T-helper 17 cell (primary cell): ENCODE measurements at places on chromosomes 7 and 10.

- no peak for DNase-seq
- H3K4me3 ChIP-seq, result no peak overlapping the region
- H3K4me1 ChIP-seq, result peaks cover 9% of the 10 kb centered on the region
- no peaks in the 10 kb centered on the region for H3K36me3 ChIP-seq
- H3K27me3 ChIP-seq, result no peaks in the 10 kb centered on the region
- no peak overlapping the region for H3K27ac ChIP-seq
Observed at GRCh38 chr10:119246862-119247549, 39.6 kb downstream of the GRK5 start.

- no peak for DNase-seq
- peaks cover 2% of the 10 kb centered on the region for H3K36me3 ChIP-seq
- no peak overlapping the region for H3K27ac ChIP-seq
- no peaks in the 10 kb centered on the region for H3K4me1 ChIP-seq
Observed at GRCh38 chr7:138584696-138585095, 116.5 kb downstream of the SVOPL start.

DNA sequence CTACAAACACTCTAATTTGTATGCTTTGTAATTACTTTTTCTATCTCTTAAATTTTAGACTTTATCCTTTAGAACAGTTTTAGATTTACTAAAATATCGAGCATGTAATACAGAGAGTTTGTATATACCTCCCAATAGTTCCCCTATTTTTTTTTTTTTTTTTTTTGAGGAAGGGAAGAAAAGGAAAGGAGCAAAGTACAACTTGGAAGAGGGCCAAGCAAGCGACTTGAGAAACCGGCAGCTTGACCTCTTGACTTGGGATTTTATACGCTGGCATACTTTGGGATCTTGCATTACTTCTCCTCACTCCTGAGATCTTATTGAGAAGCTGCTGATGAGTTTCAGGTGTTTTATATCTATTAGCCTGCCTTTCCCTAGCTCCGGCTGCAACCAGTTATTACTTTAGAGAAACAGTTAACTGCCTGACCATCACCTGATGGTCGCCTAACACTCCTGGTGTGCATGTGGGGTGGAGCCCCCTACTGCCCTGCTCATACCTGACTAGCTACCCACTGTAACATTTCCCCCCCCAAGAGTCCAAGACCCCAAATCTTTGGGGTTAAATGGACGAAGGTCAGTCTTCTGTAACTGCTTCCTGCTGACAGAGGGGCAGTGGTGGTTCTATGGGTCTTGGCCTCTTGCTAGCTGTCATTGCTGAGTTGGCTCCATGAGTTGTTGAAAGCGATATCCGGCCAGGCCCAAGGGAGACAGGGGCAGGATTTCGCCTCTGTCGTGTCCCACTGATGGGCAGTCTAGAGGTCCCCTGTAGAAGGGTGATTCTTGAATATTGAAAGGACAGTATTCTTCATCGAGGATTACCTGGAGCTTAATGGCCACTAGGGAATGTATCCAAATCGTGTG is 28.5 kb downstream of the MKLN1 start:
- H3K4me3 ChIP-seq, result no peak overlapping the region
- peaks cover 61% of the 10 kb centered on the region for H3K4me1 ChIP-seq
- no peaks in the 10 kb centered on the region for H3K36me3 ChIP-seq
- H3K27ac ChIP-seq, result no peak overlapping the region

DNA sequence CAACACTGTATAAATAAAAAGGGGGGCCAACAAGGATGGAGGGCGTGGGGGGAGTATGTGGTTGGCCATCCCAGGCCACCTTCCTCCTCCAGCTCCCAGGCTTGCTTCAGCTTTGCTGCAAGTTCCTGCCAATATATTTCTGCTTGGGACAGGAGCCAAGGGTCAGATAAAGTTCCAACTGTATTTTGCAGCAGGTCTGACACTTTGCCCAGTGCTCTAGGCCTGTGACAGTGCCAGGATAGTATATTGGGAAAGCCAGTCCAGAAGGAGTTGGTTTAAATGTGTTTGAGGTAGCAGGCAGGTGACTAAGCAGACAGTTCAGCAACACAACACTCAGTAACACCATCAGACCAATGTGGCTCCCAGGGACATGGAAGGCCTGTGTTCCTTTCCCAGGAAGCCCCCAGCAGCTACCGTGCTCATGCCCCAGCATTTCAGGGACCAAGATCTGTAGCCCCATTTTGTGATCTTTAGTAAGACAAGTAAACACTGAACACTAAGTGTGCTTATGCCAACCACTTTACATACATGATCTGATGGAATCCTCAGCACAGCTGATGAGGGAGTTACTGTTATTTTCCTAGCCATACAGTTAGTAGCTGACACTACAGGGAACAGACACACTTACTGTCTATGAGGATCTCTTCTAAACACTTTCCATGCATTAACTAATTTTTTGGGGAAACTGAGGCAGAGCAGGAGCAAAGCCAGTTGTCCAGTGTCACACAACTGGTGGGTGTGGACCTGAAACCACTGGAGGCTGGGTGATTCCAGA is 38.9 kb downstream of the DNAJB12 start:
- no peaks in the 10 kb centered on the region for H3K36me3 ChIP-seq
- H3K4me3 ChIP-seq, result peak overlapping the region; percentile 72
- peak overlapping the region; percentile 88 for H3K27ac ChIP-seq
- no peaks in the 10 kb centered on the region for H3K27me3 ChIP-seq
- H3K4me1 ChIP-seq, result peaks cover 43% of the 10 kb centered on the region
- DNase-seq, result no peak

DNA sequence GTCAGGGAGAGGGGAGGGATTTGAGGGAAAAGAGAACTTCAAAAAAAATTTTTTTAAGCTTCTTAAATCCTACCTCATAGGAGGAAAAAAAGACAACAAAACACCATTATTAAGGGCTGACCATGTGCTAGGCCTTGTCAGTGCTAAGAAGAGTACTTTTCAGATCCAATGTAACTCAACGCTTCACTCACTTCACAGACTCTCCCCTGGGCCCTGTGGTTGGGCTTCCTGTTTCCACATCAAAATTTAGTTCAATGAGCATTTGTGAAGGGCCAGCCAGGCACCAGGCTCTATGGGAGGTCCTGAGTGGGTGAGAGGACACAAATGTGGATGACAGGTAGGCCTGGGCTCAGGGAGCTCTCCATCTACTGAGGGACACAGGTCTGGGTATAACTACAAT is 249.8 kb downstream of the PTEN start:
- H3K27me3 ChIP-seq, result no peaks in the 10 kb centered on the region
- DNase-seq, result no peak
- H3K4me1 ChIP-seq, result peaks cover 9% of the 10 kb centered on the region
- H3K27ac ChIP-seq, result no peak overlapping the region
- no peak overlapping the region for H3K4me3 ChIP-seq

- no peak overlapping the region for H3K27ac ChIP-seq
- peaks cover 2% of the 10 kb centered on the region for H3K36me3 ChIP-seq
- no peak for DNase-seq
- no peaks in the 10 kb centered on the region for H3K27me3 ChIP-seq
Observed at GRCh38 chr7:105782391-105783042, 93.9 kb downstream of the ATXN7L1 start.

GRCh38 chr7:155789001-155789725 is 23.1 kb downstream of the SHH start:
- H3K36me3 ChIP-seq, result no peaks in the 10 kb centered on the region
- no peak overlapping the region for H3K4me3 ChIP-seq
- H3K27me3 ChIP-seq, result no peaks in the 10 kb centered on the region
- no peak for DNase-seq

GRCh38 chr10:127576740-127577161 is 27.6 kb downstream of the NPS start:
- H3K4me1 ChIP-seq, result no peaks in the 10 kb centered on the region
- H3K27me3 ChIP-seq, result no peaks in the 10 kb centered on the region
- H3K36me3 ChIP-seq, result no peaks in the 10 kb centered on the region
- no peak for DNase-seq
- no peak overlapping the region for H3K27ac ChIP-seq

DNA sequence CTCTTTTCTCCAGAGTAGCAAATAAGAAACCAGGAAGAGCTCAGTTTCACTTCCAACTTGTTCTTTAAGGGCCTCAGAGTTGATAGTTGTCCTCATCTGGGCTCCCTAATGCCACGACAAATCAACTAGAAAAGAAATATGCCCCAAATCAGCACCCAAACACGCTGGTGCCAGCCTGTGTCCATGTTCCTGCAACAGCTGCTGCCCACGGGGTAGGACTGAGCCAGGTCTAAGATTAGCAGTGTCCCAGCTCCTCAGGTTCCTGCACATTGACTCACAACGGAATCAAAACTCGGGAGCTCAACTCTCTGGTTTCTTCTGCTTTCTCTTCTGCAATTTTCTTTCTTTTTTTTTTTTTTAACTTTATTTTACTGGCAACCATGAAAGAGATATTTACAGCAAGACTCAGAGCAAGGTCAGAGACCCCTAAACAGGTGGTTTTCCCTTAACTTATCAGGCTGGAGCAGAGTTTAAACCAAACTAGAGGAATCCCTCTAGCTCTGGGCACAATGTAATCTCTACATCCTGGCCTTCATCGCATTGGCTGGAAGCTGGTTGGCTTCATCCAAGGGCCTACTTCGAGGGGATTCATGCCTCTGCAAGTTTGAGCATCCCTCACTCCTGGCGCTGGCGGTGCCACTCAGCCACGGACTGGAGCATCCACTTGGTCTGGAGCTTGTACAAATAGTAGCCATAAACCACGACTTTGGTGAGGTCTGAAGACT is 126.1 kb downstream of the PFKFB3 start:
- no peak overlapping the region for H3K27ac ChIP-seq
- H3K36me3 ChIP-seq, result peaks cover 6% of the 10 kb centered on the region
- H3K4me1 ChIP-seq, result no peaks in the 10 kb centered on the region
- no peak overlapping the region for H3K4me3 ChIP-seq
- DNase-seq, result no peak
- H3K27me3 ChIP-seq, result no peaks in the 10 kb centered on the region

GRCh38 chr7:82633592-82633991 is 190.0 kb upstream of the CACNA2D1 start:
- H3K4me1 ChIP-seq, result no peaks in the 10 kb centered on the region
- H3K27ac ChIP-seq, result no peak overlapping the region
- no peak overlapping the region for H3K4me3 ChIP-seq
- no peaks in the 10 kb centered on the region for H3K27me3 ChIP-seq

DNA sequence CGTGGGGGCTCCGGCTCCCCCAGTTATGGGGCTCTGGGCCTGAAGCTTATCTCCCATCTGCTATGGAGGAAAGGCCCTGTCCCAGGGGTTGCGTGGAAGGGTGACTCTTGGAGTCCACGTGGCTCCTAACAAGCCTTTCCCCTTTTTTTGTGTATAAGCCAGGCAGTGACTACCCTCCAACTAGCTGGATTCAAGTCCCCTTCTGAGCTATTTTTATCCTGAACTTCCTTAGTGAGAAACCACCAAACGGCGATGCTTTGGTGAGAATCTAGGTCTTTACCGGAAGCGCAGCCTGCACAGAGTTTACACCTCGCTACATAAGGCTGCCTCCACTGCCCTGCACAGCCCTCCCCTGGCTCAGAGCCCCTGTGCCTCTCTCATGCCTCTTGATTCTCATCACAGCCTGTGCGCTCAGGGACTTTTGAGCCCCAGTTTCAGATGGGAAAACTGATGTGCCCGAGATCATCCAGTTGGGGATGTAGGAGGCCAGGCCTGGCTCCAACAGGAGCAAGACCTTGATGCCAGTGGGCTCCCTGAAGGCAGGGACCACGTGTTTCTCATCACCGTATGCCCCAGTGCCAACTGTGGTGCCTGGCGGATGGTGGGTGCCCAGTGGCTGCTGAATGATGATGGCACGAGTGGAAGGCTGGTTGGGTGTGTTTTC is 102.3 kb upstream of the PPIF start:
- DNase-seq, result no peak
- H3K4me3 ChIP-seq, result peak overlapping the region; percentile 77
- no peaks in the 10 kb centered on the region for H3K36me3 ChIP-seq
- H3K4me1 ChIP-seq, result peaks cover 46% of the 10 kb centered on the region
- no peaks in the 10 kb centered on the region for H3K27me3 ChIP-seq

GRCh38 chr7:36083626-36084380 is 69.3 kb upstream of the EEPD1 start:
- DNase-seq, result no peak
- peaks cover 2% of the 10 kb centered on the region for H3K4me1 ChIP-seq
- H3K4me3 ChIP-seq, result no peak overlapping the region

DNA sequence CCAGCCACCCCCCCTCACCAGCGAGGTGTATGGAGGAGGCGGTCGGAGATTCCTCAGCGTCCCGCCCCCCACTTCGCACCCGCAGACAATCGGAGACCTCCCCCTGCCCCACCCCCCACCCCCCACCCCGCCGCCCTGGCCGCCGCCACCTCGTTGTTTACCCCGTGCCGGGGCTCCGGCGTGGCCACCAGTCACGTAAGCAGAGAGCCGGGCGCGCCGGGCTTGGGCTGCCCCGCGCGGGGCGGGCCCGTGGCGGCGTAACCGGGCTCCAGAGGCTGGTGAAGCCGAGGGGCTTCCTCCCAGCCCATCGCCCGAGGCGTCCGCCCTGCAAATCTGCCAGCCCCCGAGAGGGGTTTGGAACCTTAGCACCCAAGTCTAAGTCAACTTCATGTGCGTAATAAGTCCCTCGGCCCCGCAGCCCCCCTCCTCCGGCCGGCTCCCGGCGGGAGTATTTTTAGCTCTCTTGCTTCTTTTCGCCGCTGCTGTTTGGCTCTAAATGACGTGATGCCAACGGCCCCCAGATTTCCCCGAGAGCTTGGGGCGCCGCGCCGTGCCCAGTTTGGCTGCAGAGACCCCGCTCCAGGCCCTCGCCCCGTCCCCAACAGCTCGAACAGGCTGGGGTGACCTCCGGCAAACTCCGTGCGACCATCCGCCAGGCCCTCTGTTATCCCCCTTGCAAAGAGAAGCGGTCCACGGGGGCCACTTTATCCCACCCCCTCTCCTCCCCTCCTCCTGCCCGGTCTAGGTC is 2.7 kb downstream of the MXI1 start:
- peaks cover 4% of the 10 kb centered on the region for H3K36me3 ChIP-seq
- H3K4me1 ChIP-seq, result peaks cover 59% of the 10 kb centered on the region
- peak overlapping the region; percentile 98 for H3K27ac ChIP-seq
- H3K27me3 ChIP-seq, result no peaks in the 10 kb centered on the region

GRCh38 chr10:71234970-71235685 is 22.8 kb downstream of the UNC5B start:
- no peaks in the 10 kb centered on the region for H3K36me3 ChIP-seq
- no peak overlapping the region for H3K27ac ChIP-seq
- no peak overlapping the region for H3K4me3 ChIP-seq
- DNase-seq, result no peak
- peaks cover 20% of the 10 kb centered on the region for H3K27me3 ChIP-seq

DNA sequence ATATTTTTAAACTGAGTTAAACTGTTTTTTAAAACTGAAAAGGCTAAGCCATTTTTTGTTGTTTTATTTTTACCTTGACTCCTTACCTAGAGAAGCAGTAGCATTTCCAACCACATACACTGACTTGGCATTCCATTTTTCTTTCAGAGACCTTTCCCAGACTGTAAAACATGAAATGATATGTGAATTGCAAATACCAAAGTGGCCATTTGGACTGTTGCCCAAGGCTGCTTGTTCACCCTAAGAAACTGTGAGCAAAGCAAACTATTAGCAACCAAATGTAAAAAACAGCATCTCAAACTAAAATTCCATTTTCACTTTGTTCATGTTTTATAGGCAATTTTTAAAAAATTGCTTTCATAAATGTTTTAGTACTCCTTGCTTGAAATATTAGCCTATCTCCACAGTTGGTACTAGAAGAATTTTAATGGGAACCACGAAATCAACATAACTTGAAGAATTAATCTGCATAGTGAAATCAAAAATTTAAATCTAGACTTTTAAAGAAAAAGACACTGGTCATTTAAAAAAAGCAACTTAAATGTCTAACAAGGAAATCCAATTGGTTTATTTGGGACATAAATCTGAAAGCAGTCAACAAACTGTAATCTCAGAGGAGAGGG is 10.8 kb downstream of the UROS start:
- peaks cover 4% of the 10 kb centered on the region for H3K4me1 ChIP-seq
- no peak overlapping the region for H3K27ac ChIP-seq
